ENCODE measurements at places on chromosomes 1 and 21. TPM values are rescaled to one million over a fixed set of nuclear protein-coding genes. Genes with fewer than 3 reads are reported as not detected.

DNA sequence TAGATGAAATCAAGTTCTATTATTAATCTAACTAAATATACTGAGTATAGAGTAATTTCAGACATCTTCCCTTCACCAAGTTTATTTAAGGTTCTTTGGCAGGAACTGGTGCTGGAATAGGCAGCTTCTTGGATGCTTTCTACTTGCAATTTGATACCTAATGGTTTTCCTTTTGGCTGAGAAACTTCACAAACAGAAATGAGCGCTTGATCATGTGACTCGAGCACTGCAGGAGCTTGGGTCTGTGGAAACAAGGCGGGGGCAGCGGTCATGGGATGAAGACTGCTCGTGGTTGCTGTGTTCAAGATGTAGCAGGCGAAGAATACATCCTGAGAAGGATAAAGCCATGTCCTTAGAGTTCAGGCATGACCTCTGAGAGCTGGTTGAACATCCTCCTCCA is 136.8 kb downstream of the PTPRC start:
- DNase-seq: no peak

DNA sequence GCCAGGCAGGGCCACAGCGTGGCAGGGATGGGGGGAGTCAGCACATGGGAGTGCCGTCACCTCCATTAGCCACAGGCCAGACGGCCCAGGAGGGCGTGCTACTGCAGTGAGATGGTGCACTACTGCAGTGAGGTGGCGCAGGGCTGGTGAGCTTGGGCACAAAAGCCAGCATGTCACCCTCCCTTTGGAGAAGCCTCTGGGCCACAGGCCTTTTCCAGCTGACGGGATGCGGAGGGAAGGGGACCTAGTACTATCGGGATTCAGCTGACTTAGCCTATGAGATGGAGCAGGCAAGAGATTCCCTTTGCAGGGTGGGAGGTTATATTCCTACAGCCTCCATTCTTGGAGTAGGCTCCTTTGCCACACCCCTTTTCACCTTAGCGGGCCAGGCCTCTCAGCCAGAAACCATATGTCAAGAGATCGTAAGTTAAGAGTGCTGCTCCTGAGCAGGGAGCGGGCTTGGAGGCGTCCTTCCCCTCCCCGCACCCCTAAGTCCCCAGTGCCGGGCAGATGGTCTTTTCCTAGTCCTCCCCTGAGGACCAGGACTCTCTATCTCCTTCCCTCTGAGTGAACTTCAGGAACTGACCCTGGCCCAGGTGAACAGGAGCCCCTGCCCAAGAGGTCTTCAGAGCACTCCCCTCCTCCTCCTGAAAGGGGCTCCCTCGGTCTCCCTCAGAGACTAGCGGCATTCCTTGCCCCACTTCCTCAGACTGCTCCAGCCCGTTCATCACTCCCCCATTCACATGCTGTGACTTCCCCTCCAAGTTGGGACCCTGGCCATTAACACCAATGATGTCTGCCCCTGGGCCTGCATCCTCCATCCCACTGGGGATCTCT is 8.2 kb downstream of the NES start:
- DNase-seq: no peak

GRCh38 chr1:191582169-191582568 is 576.1 kb upstream of the RGS18 start:
- DNase-seq: no peak

DNA sequence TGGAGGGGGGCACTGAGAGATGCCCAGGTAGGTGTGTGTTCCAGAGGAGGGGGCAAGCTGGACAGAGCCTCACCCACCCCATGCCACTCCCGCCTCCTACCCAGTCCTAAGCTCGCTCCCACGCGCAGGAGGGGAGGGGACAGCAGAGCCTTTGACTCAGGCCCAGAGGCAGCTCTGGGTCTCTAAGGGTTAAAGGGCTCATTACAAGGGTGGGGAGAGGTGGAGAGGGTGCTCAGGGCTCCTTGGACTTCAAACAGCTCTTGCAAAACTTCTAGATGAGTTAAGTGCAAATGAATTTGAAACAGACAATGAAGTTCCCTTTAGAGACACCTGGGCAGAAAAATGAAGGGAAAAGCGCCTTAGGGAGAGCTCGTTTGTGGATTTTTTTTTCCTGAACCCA is 104.2 kb upstream of the CASZ1 start:
- DNase-seq: no peak

- DNase-seq: no peak
Observed at GRCh38 chr1:18948048-18948912, 8.2 kb downstream of the IFFO2 start.

GRCh38 chr1:28470146-28470545 is 35.7 kb upstream of the RCC1 start:
- DNase-seq: no peak

GRCh38 chr1:162179121-162179520 is 109.6 kb downstream of the NOS1AP start:
- DNase-seq: no peak

- DNase-seq: no peak
Observed at GRCh38 chr1:155954645-155955044, 13.2 kb downstream of the RXFP4 start.

DNA sequence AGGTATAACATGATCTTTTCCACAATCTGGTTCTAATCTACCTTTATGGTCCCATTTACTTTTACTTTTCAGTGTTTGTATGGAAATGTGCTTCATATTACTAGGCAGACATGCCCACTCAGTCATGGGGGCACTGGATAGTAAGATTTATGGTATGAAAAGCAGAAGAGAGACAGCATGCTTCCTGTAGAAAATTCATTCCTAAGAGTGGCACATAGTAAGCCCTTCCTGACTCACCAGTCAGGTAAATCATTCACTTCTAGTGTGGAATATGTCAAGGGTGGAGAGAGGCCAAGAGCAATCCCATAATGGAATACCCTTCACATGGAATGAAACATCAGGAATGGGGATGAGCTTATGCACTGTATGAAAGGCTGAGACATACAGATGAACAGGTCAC is 49.5 kb upstream of the BCL10 start:
- no peak for DNase-seq

The C1QTNF12 gene
- 0.42 TPM for total RNA-seq

The WLS gene
- total RNA-seq: 103 TPM

Measured in heart right ventricle (tissue), 16 donors.